Activated naive CD8-positive, alpha-beta T cell treated with anti-CD3 and anti-CD28 coated beads, Interleukin-2, amount 10 ng/mL, durations not matched to agents 7 days and 5 days (primary cell): ENCODE measurements at places on chromosomes 16 and 17. TPM values are rescaled to one million over a fixed set of nuclear protein-coding genes. Genes with fewer than 3 reads are reported as not detected.

PYY gene
- total RNA-seq = not detected

STXBP4 gene
- 7.9 TPM for total RNA-seq

SOCS7 gene
- total RNA-seq = 19.0 TPM

SULT1A2 gene
- 1.0 TPM for total RNA-seq

SLC38A8 gene
- total RNA-seq = not detected
